ENCODE measurements at places on chromosomes 7 and 10.

DNA sequence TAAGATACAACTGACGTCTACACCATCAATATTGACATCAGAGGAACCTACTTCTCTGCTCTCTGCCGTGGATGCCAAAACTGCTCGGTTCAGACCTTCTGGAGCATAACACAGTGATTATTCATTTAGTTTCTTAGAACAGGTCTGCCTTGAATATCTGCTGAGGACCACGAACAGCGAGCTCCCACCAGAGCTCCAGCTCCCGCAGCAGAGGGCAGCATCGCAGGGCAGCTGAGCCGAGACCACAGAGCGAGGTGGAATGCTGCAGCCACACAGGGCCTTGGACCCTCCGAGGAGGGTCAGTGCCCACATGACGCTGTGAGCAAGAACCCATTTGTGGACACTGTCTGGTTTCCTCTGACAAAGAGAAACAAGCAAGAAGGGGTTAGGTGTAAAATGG is 6.8 kb downstream of the VIPR2 start:
- no peak for DNase-seq

GRCh38 chr7:148286150-148286549 is 304.4 kb upstream of the C7orf33 start:
- DNase-seq, result no peak

- DNase-seq, result no peak
These were observed 8.6 kb upstream of the TAS2R60 start for GRCh38 chr7:143434660-143435059.

DNA sequence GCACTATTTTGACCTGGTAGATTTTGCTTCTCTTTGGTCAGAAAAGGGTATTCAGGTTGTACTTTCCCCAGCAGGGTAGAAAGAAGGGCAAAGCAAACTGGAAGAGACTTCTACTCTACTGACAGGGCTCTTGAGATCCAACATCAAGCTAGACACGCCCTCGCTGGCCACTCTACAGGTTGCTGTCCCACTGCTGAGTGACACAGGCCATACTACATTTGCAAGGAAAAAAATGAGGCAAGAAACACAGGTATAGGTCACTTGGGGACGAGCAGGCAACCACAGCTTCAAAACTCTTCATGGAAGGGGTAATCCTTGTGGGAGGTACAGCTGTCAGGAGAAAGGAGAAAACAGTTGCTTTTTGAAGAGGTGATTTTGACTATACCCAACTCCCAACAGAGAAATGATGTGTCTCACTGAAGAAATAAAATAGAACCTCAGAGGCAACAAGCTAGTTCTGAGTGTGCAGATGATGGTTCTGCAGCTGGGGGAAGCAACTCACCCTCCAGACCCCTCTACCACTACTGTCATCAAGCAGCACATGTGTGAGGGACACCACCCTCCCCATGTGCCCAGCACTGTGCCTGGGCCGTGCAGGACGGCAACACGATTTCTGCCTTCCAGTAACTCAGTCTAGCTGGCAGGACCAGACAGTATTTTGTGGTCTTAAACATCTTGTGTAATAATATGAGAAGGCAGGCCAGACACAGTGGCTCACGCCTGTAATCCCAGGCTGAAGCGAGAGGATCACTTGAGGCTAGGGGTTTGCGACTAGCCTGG is 16.3 kb downstream of the AKR1B1 start:
- DNase-seq, result no peak

DNA sequence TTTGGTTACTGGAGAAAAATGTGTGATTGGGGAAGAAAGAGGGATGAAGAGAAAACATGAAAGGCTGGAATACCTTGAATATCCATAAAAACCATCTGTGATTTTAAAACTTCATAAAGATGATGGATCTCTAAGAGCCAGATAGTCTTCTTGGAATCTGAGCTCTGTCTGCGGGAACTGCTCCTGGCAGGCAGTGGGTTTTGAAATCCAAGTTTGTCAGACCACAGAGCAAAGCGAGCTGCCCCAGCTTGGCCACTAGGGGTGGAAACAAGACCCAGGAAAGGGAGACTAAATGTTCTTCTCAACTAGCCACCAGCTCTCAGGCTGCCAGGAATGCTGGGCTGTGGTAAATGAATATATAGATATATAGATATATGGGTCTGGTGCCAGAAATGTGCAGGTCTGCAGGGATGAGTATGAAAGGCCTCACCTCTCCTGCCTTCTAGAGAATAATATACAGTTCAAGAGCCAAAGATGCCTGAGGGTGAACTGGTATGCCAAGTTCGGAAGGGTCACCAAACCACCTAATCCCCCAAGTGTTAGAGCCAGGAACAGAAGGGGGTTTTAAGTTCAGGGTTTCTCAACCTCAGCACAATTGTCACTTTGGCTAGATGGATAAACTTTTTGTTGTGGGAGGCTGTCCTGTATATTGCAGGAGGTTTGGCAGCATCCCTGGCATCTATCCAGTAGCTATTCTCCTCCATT is 208.8 kb downstream of the KCNMA1 start:
- DNase-seq, result no peak

DNA sequence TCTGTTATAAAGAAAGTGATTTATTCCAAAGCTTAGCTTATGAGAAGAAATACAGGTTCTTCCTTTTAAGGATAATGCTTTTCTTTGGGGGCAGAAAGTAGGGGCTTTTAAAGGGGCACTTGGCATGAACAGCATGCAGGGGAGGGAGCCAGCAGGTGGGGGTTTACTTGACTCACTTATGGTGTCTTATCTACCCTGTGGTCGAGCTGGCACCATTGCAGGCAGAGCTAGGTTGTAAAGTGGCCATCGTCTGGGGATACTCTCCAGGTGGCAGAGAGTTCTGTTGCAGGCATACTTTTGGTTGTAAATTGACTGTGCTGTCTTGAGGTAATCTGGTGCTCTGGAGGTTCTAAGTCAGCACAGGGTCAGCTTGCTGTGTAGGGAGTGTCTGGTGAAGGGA is 26.3 kb upstream of the IFRD1 start:
- no peak for DNase-seq

- no peak for DNase-seq
These were observed 5.6 kb downstream of the LRRTM3 start for GRCh38 chr10:66931340-66931948.

GRCh38 chr10:77631241-77631640 is 6.4 kb downstream of the KCNMA1 start:
- DNase-seq, result no peak

GRCh38 chr7:4823441-4824119 is 38.2 kb downstream of the PAPOLB start:
- DNase-seq, result no peak

Data from NCI-H1105 (cell line).